Caki2 (cell line): ENCODE measurements at places on chromosomes 2 and 18.

- peak; percentile 16 for DNase-seq
Measured at GRCh38 chr2:37005118-37005868, 39.0 kb upstream of the STRN start.

DNA sequence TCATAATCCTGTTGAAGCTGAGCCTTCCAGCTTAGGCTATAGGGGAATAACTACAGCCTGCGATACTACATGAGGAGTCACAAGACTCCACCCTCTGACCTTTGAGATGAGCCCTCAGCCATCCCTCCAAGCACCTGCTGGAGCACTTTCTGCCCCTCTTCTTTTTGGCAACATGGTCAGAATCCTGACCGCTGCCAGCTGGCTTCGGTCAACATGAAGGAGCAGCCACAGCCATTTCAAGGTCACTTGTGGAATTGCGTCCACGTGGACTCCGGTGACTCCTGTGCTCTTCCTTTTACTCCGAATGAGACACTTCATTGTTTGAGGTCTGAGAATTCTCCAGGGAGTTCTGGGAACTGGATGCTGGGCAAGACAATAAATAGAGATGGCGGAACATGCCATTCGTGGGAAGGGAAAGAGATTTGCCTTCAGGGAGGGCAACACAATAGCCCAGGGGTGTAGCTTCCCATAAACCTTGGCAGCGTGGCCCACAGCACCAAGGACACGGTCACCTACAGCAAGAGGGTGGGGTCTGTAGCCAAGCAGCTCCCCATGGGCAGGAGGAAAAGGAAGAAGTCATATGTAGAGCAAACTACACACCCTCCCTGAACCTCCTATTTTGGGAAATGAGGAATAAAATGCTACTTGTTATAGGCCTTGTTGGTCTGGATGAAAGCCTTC, 73.3 kb upstream of the PPP1CB start:
- DNase-seq, result no peak

- no peak for DNase-seq
Measured at GRCh38 chr2:985317-985898, 34.8 kb downstream of the SNTG2 start.

DNA sequence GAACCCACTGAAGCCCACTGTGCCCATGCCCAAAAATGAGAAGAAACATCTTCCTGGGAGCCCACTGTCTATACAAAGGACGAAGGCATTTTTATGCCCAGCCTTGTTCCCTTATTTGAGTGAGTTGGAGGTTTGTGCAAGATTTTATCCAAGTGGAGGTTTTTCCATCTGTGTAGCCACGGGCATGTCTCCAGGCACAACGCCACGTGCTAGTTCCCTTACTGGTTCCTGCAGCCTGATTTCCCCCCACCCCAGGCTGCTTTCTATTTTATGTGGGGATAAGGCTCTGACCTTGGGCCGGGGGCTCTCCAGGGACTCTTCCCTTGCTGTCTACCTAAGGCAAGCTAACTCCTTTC, 22.2 kb upstream of the TXNL4A start:
- no peak for DNase-seq

GRCh38 chr2:170813611-170814532, 2.8 kb upstream of the GAD1 start:
- peak; percentile 21 for DNase-seq

- no peak for DNase-seq
Measured at GRCh38 chr2:2886922-2887321, 490.7 kb downstream of the EIPR1 start.
